ENCODE measurements at places on chromosomes 1 and 21. TPM values are rescaled to one million over a fixed set of nuclear protein-coding genes. Genes with fewer than 3 reads are reported as not detected.

The S100A7A gene
- total RNA-seq, result not detected

GRCh38 chr1:114597949-114598348 is 16.5 kb upstream of the BCAS2 start:
- no peak for DNase-seq
- no peaks in the 10 kb centered on the region for H3K27me3 ChIP-seq
- H3K4me1 ChIP-seq, result no peaks in the 10 kb centered on the region
- no peak overlapping the region for H3K4me3 ChIP-seq
- no peak overlapping the region for H3K27ac ChIP-seq

GRCh38 chr1:180611016-180611930 is 20.5 kb upstream of the XPR1 start:
- H3K27ac ChIP-seq, result no peak overlapping the region
- DNase-seq, result no peak
- no peaks in the 10 kb centered on the region for H3K27me3 ChIP-seq
- H3K36me3 ChIP-seq, result no peaks in the 10 kb centered on the region
- no peak overlapping the region for H3K4me3 ChIP-seq
- H3K4me1 ChIP-seq, result no peaks in the 10 kb centered on the region

GRCh38 chr1:67304023-67304422 is 3.6 kb upstream of the IL12RB2 start:
- H3K4me3 ChIP-seq, result no peak overlapping the region
- H3K27ac ChIP-seq, result no peak overlapping the region
- DNase-seq, result no peak
- no peaks in the 10 kb centered on the region for H3K36me3 ChIP-seq
- peaks cover 13% of the 10 kb centered on the region for H3K4me1 ChIP-seq

All from Peyer's patch (tissue), 4 donors.